ENCODE measurements at places on chromosomes 2 and 18.

DNA sequence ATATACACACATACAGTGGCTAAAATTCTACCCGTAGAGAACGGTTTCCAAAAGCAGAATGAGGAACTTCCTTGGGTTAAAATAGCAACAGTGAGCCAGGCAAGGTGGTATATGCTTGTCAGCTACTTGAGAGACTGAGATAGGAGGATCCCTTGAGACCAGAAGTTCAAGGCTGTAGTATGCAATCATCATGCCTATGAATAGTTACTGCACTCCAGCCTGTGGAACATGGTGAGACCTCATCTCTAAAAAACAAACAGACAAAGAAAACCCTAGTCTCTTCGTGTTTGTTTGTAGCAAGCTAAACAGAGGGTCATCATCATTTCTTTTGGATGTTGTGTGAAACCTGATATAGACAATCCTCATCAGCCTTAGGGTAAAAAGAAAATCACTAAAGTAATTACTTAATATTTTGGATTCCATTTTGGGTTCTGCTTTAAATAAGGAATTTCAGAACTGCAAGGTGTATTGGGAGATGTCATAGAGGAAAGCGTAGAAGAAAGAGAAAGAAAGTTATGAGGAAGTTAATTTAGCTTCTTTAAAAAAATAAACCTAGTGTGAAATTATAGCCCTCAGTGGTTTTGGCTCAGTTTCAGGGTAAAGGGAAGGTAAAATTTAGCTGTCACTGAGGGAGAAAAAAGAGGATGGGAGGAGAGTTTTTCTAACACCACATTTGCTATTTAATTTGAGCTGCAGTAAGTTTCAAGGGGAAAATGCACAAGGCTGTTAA lies 46.5 kb downstream of the PLEK start:
- no peak for DNase-seq

DNA sequence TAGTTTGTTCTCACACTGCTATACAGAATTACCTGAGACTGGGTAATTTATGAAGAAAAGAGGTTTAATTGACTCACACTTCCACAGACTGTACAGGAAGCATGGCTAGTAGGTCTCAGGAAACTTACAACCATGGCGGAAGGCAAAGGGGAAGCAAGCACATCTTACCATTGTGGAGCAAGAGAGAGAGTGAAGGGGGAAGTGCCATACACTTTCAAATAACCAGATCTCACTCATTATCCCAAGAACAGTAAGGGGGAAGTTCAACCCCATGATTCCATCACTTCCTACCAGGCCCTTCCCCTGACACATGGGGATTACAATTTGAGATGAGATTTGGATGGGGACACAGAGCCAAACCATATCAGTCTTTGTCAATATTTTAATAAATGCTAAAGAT lies 5.0 kb upstream of the CRYGB start:
- no peak for DNase-seq

GRCh38 chr2:171482308-171482707 lies 40.0 kb upstream of the CYBRD1 start:
- DNase-seq: no peak

DNA sequence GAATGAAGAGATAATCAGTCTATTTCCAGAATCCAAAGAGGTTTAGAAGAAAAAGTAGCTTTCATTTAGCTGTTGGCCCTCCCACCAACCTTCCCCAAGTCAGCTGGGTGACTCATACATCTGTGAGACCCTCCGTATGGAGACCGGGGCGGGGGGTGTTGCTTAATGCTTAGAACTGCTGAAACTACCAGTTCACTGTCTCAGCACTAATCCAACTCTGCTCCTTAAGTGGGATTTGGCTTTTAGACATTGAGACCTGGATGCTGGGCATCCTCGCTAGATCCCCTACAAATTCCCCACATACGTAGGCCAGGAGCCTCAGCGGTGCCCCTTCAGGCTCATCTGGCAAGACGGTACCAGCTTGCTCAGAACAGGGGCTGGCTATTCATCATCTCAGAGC lies at the start of gene SAG:
SAG (plus strand) TSS at position 252 of the 400 bp plus-strand sequence. CDS start 1,374 bp downstream, outside the sequence.
- DNase-seq: no peak

DNA sequence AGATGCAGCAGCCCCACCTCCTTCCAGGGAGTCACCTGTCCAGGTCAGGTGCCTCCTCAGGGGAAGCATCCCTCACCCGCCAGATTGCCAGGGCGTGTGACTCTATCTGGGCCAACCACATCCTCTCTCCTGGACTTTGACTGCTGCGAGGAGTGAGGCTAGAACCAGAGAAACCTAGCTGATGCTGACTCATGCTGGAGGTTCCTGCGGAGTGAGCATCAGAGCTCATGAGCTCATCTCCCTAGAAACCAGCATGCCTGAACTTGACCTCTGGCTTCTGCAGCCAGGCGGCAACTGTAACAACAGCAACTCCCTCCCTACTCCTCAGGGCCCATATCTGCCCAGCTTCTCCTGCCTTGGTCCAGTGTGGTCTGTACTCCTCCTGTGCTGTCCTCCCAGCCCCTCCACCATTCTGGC lies 28.3 kb upstream of the NT5DC4 start:
- DNase-seq: peak; percentile 24

DNA sequence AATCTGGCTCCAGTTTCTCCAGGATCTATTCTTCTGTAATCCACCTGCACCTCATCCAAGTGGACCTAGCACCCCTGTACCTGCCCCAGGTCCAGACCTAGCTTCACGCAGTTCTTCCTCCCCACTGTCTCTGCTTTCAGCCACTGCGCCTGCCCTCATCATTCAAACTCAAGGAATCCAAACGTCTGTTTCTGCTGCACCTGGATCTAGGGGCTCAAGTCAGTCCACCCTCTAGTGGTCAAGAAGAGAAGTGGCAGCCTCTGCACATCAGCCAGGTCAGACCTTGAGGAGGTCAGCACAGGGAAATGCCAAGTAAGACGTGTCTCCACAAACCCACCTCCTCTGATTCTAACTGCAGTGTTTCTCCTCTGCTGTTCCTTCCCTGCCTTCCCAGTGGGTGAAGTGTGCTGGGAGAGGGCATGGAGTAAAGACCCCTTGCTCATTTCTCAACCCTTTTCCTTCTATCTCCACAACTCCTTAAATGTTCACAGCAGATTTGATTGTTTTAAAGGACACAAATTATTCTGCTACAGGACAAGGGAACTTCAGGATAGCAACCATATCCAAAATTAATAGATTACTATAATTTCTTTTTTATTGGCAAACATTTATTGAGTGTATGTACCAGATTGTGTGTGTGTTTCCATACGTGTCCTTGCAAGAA lies 8.6 kb upstream of the RNF152 start:
- no peak for DNase-seq

GRCh38 chr2:67879586-67880290 lies 183.1 kb downstream of the C1D start:
- no peak for DNase-seq

- DNase-seq: no peak
Observed at GRCh38 chr2:16624436-16624780, 41.2 kb downstream of the CYRIA start.

DNA sequence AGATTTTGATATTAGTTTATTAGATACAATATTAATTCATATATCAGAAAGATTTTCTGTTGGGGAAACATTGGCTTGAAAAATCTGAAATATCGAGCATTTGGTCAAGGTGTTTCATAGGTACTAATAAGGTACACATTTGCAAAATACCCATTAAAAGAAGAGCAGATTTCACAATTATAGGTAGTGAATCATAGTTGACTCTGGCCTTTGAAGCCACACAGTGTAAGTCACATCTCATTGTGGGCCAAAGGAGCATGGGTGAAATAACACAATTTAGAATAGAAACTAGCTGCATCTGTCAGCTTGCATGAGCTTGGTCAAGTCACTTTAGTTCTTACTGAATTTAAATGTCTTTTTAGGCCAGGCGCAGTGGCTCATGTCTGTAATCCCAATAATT lies 4.9 kb downstream of the KDM3A start:
- DNase-seq: no peak

- DNase-seq: no peak
Observed at GRCh38 chr2:54428108-54428831, 27.9 kb upstream of the SPTBN1 start.

DNA sequence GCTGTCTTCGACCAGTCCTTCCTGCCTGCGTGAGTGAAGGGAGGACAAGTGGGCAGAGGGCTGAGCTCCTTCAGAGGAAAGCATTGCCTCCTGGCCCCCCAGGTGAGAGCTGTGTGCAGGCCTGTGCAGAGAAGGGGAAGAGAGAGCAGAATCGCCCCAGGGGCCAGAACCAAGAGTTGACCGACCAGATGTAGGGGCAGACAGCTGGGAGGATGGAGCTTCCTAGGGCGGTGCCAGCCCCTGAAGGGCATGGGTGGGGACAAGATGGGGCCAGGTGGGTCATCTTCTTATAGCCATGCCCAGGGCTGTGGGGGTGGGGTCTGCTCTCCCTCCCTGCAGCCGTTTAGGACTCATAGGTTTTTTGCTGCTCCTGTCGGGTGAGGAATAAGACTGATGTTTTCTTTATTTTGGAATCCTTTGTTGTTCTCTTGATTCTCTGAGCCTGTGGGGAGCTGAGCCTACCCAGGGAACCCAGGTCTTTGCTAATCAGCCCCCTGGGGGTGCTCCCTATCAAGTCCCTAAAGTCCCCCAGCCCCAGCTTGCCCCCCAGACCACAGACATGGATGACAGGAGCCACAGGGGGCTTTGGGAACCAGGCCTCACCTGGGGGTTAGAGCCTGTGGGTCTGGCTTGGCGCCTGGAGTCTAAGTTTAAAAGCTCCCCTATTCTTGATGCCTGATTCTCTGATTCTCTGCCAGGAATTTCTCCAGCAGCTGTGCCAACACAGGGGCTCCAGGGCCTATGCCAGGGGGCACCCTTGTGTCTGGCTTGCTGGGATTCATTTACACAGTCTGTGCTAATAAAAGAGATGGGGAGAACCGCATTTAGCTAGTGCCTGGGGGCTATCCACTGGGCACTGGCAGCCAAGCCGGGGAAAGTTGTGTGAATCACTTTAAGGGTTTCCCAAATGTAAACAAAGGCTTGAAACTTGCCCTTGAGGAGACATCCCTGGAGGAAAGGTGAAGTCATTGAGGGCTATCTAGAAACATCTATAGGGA lies 9.3 kb upstream of the EFHD1 start:
- DNase-seq: no peak

DNA sequence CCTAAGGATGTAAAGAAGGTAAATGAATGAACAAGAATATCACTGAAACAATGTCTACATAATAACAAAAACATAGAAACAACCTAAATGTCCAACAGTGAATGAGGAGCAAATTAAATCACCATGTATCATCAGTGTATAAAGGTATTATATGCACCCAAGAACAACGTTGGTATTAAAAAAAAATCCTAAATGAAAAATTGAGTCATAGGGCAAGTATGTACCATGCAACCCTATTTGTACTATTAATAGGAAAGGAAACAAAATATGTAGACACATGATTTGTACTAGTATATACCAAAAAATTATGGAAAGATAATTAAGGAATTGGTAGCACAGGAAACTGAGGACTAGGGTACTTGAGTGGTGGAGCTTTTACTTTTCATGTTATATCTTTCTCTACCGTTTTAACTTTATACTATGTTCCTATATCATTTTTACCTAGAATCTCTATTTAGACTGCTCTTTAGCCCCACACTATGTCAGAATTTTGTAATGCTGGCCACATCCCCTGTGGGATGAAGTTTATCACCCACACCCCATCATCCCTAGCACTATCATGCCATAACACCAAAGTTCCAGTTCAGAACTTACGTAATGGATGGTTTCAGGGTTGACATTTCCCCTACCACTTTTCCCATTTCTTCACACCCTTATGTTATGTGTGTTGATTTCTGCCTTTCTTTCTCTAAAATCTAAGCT lies 25.6 kb downstream of the IKZF2 start:
- DNase-seq: no peak

GRCh38 chr2:40450796-40451430 lies 977 bp downstream of the SLC8A1 start:
- no peak for DNase-seq

DNA sequence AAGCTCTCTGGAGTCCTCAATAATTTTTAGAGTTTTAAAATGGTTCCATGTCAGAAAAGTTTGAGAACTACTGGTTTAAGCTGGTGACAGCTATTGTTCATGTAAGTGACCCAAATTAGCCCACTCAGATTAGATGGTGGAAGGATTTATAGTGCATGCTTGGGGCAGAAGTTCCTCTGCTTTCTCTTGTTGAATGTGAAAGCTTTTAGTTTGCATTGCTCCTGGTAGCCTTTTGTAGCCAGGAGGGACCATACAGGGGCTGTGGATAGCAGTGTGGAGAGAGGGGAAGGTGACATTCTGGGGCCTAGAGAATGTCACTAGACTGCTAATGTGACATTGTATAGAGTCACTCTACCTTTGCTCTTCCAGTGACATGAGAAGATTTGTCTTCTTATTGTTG lies 40.3 kb upstream of the IGFBP5 start:
- no peak for DNase-seq

GRCh38 chr18:2337552-2338141 lies 233.7 kb downstream of the METTL4 start:
- peak; percentile 27 for DNase-seq

GRCh38 chr2:219334076-219334475 lies 1.5 kb upstream of the RESP18 start:
- no peak for DNase-seq

DNA sequence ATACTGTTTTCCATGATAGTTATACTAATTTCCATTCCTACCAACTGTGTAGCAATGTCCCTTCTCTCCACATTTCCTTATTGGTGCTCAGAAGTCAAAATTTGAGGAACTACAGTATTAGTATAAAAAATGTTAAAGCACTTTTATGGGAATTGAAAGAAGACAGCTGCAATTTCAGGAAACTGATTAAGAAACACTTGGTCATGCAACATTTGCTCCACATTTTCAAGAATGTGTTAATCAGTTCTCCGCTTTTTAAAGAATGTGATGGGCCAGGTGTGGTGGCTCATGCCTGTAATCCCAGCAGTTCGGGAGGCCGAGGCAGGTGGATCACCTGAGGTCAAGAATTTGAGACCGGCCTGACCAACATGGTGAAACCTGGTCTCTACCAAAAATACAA lies 33.6 kb upstream of the MGAT4A start:
- no peak for DNase-seq

DNA sequence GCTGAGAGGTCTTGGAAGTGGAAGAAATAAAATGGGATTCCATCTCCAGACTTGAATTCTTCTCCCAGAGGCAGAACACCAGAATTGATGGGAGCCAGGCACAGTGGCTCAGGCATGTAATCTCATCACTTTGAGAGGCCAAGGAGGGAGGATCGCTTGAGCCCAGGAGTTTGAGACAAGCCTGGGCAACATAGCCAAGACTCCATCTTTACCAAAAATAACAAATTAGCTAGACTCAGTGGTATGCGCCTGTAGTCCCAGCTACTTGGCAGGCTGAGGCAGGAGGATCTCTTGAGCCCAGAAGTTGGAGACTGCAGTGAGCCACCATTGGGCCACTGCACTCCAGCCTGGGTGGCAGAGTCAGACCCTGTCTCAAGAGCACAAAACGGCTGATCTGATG lies 144.3 kb downstream of the C1D start:
- no peak for DNase-seq

GRCh38 chr2:239116456-239117246 lies 268.8 kb downstream of the TWIST2 start:
- DNase-seq: no peak

DNA sequence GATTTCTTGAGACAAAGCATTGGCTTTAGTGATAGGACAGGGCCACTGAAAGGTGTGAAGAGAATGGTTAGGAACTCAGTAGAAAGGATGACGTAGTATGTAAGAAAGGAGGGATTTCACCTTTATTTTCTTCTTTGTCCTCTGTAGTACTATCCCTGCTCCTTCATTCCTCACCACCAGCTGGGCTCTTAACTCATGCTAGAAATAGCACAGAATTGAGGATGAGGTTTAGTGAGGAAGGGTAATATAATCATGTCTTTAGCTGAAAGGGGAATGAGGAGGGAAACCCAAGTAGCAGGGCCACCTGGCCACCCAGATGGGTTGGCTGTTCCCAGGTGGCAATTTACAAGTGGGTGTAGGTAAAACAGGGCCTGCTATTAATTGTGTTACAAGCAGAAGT lies 15.2 kb downstream of the ACVR2A start:
- DNase-seq: no peak

All from central memory CD8-positive, alpha-beta T cell (primary cell).